CD4-positive, alpha-beta T cell treated with Interleukin-2 at 100 ng/mL for 4 hours (primary cell): ENCODE measurements at places on chromosomes 12 and 14.
A peak's percentile ranks its signal among the peaks of the same experiment; 100 is the strongest.

DNA sequence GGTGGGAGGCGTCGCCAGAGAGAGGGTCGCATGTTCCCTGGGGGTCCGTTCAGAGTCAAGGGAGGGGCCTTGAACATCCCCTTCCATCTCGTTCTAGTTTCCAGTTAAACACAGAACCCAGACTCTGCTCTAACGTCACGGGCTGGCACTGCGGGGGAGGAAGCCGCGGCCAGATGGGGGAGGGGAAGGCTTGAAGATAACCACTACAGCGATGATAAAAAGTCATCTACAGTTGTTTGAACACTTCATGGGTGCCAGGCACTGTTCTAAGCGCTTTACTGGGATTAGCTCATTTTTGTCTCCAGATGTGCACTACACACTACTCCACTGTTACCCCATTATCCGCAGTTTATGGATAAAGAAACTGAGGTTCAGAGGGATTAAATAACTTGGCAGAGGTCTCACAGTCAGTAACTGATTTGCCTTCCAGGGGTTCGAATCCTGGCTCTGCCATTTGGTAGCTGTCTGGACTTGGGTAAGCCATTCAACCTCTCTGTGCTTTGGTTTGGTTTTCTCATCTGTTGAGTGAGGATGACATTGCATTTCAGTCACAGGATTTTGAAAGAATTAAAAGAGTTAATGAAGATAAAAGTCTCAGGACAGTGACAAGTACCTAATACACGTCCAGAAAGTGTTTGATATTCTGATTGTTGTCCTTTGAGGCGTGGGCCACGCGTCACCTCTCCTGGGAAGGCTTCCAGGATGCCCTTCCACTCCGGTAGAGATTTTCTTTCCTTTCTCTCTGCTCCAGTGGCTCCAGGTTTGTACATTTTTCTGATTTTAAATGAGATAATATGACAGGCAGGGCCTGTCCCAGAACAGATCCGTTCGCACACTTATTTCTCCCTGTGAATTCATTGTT, 798 bp upstream of the RASAL1 start:
- DNase-seq: peak; percentile 24

- DNase-seq: peak; percentile 17
These were observed 660 bp upstream of the HCFC2 start for GRCh38 chr12:104063712-104064030.

- no peak for DNase-seq
These were observed 3.7 kb upstream of the KRT2 start for GRCh38 chr12:52655720-52656124.

DNA sequence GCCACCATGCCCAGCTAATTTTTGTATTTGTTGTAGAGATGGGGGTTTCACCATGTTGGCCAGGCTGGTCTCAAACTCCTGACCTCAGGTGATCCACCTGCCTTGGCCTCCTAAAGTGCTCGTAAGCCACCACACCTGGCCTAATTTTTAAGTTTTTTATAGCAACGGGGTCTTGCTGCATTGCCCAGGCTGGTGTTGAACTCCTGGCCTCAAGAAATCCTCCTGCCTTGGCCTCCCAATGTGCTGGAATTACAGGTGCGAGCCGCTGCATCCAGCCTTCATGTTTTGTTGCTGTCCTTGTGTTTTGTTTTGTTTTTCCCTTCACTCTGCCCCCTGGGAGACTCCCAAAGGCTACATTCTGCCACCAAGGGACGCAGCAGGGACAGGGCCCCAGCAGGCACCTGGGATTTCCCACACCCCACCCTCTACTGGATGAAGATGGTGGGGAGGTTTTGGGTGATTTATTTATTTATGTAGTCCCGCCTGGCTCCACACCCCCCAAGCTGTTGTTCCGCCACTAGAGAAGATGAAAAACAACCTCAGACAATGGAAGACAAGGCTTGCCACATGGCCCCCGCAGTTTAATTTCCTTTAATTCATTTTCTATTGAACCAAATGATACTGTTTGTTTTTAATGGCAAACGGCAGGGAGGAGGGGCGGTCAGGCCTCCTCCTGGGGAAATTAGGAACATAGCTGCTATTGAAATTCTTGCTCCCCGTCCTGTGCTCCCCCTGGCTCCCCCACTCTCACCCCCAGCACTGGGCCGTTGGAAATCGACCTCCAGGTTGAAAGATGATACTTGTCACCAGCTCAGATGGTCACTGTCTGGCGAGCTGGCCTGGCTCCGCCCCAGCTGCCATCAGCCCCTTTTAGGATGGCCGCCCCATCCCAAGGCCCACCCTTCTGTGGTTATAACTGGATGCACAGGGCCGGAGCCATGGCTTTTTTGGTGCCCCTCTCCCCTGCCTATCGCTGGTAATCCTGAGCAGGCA, 70.3 kb downstream of the RNFT2 start:
- DNase-seq: no peak

DNA sequence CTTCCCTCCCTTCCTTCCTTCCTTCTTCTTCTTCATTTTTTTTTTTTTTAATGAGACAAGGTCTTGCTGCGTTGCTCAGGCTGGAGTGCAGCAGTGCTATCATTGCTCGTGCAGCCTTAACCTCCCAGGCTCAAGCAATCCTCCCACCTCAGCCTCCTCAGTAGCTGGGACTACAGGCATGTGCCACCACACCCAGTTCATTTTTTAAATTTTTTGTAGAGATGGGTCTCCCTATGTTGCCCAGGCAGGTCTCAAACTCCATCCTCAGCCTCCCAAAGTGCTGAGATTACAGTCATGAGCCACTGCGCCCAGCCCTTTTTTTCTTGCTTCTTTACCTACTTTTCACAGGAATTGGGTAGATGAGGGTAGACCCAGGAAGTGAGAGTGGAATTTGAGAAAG, 1.6 kb downstream of the OR10AD1 start:
- DNase-seq: no peak

GRCh38 chr12:92338671-92339070, 193.0 kb upstream of the BTG1 start:
- DNase-seq: no peak

GRCh38 chr12:111172786-111173185, 196.1 kb downstream of the PHETA1 start:
- no peak for DNase-seq

DNA sequence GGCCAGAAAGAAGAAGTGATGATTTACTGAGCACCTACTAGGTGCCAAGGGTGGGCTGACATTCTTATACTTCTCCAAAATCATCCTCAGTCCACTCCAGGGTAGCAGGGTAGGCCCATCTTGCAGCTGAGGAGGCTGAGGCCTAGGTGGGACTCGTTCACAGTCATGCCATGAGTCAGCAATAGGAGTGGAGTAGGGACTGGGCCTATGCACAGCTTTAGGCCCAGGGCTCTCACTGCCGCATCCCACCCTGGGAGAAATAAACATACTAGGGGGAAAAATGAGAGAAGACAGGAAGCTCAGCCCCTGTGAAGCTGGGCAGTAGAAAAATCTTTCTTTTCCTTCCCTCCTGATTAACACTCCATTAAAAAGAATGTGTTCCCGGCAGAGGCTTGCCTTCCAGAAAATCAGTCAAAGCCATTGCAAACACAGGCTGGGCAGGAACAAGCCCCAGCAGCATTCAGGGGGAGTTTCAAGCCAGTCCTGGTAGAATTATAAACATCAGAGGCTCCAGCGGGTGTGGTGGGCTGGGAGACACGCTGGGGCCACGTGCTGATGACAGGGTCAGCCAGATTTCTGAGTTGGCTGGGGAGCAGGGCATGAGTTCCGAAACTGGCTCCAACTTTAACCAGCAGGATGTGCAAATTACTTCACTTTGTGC, 1.8 kb downstream of the HSPB8 start:
- no peak for DNase-seq

DNA sequence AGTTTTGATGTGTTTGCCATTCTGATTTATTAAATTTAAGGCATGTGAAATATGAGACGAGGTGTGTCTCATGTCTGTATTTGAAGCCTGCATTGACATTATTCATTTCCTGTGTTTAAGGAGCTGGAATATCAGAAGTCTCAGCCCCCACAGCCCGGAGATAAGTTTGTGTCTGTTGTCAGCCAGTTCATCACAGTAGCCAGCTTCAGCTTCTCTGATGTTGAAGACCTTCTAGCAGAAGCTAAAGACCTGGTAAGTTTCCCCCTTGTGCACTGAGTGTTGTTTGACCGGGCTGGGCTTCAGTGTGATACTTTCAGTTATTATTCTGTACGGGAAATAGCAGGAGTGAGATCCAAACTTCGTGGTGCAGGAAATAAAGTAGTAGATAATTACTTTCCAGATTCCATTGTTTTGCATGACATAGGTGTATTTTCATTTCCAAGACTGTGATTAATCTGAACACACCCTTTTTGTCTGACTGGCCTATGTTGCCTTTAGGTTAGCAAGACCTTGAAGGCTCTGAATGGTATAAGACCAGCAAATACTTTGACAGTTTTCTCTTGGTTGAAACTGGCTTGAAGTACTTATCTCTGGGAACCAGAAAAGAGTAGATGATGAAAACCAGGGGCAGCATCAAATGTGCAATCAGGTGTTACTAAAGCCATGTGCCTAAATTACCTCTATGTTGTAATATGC, 101.5 kb downstream of the GPR135 start:
- DNase-seq: no peak

DNA sequence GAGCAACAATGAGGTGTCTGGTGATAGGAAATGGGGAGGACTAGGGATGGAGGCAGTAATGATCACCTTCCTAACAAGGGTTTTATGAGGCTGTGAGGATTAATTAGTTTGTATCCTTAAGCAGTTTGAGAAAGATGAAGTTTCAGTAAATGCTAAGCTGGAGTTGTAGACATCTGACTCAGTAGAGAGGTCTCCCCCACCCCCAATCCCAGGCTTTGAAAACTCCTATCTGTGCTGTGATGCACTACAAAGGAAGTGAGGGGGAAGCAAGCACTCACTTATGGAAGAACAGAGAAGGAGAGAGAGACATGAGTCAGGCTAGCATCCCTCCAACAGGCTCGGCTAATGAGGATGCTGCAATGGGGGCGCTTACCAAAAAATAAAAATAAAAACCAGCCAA, 5.5 kb upstream of the BCL11B start:
- DNase-seq: no peak

- DNase-seq: no peak
These were observed 263.6 kb upstream of the CRY1 start for GRCh38 chr12:107356937-107357295.

DNA sequence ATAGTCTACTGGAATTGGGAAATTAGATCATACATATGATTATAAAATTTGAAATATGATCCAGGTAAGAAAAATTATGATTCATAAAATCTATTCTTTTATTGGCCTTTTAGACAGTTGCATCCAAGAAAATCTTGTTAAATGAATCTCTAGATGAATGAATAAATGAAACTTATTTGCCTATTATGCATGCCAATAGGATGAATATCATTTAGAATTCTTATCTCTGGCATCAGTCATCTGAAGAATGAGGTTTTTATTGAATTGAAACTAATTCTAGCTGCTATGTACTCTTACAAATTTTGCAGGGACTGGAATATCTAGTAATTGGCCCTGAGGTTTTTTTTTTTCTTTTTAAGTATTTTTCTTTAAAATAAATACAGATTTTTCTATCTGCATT, 475.5 kb downstream of the NAV3 start:
- no peak for DNase-seq

DNA sequence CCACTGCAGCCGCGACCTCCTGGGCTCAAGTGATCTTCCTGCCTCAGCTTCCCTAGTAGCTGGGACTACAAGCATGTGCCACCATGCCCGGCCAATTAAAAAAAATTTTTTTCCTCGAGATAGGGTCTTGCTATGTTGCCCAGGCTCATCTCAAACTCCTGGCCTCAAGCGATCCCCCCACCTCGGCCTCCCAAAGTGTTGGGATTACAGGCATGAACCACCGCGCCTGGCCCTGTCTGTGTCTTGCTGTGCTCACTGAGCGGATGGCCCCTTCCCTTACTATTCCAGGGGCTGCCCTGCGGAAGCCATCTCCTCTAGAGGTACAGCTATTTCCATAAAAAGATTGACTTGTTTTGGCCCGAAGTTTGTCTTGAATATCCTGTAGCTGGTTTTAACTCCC, 20.1 kb downstream of the SNRNP35 start:
- DNase-seq: no peak

DNA sequence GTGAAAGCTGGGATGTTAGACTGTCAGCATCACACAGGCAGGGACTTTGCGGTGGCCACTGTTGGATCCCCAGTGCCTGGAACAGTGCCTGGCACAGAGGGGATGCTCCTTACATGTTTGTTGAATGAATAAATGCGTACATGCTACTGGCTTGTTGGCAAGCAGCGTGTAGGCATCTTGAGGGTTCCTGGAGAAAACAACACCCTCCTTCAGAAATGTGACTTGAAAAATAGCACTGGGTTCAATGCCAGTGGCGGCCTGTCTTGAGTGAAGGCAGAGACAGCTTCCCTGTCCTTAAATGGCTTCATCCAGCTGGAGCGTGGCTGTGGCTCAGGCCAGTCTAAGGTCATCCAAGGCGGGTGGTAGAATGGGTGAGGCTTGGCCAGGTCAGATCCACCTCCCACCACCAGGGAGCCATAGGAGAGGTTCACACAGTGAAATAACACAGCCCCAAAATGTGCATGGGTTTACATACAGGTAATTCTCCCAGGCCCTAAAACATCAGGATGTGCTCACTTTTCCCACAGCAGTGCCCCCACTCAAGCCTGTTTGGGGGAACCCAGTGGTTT, 171.4 kb downstream of the PHETA1 start:
- no peak for DNase-seq

DNA sequence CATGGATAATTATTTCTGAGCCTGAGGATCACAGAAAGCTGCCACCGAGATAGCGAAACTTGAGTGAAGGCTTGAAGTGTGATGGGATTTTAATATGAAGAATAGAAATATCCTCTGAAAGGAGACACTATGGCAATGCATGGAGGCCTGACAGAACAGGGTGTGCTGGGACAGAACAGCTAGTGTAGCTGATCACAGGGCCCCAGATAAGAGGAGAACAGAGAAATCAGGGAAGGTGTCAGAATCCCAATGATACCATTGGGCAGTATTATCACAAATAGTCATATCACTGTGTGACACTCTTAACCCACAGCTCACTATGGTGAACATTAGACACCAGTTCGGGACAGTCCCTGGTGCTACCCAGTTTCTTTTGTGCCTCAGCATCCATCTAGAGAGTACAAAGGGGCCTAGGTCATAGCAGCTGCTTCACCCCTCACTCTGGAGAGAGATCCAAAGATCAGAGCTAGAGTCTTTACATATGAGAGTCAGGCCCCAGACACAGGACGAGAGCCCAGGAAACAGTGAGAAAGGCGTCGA, 506 bp upstream of the OR10P1 start:
- DNase-seq: no peak

DNA sequence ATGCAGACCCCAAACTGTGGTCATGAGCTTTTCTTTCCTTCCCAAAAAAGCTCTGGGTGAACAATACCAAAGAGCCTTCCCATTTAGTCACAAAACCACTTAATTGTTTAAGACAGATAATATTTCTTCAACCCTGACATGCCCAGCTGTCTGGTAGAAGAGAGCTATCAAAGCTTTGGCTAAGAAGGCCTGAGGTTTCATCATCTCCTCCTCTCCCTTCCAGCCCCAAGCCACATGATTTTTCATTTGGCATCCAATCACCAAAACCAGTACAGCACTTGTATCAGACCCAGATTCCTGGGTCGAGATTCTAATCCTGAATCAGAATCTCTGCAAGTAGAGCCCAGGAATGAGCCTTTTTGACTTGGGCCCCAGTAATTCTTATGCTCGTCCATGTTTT, 199.6 kb upstream of the TMEM260 start:
- no peak for DNase-seq
